COR-L47 (cell line): ENCODE measurements at places on chromosomes 2 and 18.

DNA sequence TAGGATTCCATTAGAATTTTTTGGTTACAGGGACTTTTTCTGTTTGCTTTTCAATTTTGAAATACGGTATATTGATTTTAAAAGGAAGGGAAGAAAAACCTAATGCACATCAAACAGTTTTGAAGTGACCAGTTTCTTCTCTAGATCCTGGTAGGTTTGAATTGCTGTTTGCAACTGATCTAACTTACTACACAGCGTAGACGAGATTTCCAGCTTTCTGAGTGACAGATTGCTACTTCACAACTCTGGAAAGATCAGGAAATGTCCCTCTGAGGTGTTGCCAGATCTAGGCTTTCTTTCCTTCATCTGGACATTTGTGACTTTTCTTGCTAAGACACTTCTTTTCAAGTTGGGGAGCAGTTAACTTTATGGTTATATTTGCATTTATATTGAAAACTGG, 112.2 kb downstream of the DIS3L2 start:
- DNase-seq = no peak

DNA sequence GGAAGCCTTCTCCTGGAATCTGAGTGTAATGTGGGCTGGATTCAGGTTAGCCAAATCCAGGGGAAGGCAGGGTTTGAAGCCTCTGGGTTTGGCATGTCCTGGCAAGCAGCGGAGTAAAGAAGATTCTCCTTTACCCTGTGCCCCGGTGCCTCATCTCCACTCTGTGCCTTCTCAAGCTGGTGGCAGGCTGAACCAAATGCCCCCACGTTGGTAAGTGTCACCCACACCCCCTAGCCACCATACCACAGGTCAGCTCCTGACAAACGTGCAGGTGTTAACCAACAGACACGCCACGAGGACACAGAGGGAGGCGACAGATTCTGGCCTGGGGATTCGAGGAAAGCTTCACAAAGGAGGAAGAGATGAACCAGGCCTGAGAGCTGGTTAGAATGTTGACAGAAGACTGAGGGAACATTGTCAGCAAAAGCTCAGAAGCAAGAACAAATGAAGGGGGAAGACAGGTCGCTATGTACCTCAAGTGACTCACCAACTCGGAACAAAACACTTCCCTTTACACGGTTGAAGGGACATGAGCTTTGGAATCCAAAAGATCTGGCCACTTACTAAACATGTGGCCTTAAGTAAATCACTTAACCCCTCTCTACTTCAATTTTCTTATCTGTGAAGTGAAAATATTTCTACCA, 85.2 kb upstream of the LCLAT1 start:
- DNase-seq = no peak

- DNase-seq = no peak
Measured at GRCh38 chr2:54464341-54464740, 8.2 kb downstream of the SPTBN1 start.

DNA sequence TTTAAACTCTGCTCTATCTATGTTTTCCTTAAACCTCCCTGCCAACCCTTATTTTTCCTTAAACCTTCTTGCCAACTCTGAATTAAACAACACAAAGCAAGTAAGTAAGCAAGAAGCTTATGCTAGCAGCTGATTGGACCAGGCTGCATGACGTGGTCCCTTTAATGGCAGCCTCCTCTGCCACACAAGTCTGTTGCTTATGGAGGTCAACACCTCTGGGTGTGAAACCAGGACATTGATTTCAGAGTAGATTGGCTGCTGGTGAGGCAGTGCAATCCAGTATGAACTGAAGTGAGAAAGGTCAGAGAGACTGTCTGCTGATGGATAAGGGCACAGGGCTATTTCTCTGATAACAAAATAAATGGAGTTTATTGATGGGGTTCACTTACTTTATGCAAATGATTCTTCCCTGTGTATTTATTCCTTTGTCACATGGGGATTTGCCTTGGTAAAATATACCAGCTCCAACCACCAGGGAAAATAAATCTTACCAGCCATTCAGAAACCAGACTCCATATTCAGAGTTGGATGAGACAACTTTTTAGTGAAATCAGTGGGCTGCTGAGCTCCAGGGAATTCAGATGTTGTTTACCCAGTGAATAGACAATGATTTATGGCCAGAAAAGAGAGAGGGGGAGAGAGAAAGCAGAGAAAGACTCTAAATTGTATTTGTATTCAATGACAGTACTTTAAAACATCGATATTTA, 112.2 kb upstream of the NCKAP5 start:
- no peak for DNase-seq

DNA sequence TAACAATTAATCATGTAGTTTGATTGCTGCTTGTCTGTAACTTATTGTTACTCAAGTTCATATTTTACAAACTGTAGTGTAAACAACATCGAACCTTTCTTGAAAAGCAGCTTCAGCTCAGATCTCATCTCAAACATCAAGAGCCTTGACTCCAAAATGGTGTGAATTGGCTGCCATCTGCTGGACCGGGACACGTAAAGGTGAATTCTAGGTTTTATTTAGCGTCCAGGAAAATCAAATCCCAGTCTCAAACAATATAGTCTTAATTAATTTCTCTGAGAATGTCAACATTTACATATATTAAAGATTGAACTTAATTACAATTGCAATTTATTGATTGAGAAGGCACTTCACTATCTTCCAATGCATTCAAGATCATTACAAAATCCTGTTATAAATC, 453.0 kb downstream of the GALR1 start:
- DNase-seq = peak; percentile 74

GRCh38 chr2:86017901-86018896, 87.5 kb downstream of the POLR1A start:
- no peak for DNase-seq

DNA sequence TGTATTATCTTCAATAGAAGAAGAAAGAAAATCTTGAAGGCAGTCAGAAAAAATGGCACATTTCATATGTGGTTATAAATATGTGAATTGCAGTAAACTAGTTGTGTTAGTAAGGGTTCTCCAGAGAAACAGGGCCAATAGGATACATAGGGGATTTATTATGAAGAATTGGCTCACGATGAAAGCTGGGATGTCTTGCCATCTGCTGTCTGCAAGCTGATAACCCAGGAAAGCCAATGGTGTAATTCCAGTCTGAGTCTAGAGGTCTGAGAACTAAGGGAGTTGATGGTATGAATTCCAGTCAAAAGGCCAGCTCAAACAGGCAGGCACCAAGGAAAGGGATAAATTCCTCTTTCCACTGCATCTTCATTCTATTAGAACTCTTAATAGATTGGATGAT, 362.4 kb downstream of the KCNJ3 start:
- no peak for DNase-seq

- DNase-seq = no peak
Measured at GRCh38 chr2:62505109-62505749, 766 bp downstream of the TMEM17 start.

GRCh38 chr2:27802547-27802946, 31.0 kb downstream of the MRPL33 start:
- DNase-seq = no peak

GRCh38 chr2:149612122-149612521, 24.5 kb upstream of the MMADHC start:
- DNase-seq = no peak

- DNase-seq = no peak
Measured at GRCh38 chr18:76602191-76602590, 107.1 kb upstream of the ZNF516 start.

- DNase-seq = no peak
Measured at GRCh38 chr2:196742685-196743084, 56.8 kb downstream of the GTF3C3 start.

GRCh38 chr2:140994856-140995255, 1136.0 kb downstream of the LRP1B start:
- DNase-seq = no peak

- DNase-seq = no peak
Measured at GRCh38 chr2:5520463-5520972, 171.7 kb upstream of the SOX11 start.

DNA sequence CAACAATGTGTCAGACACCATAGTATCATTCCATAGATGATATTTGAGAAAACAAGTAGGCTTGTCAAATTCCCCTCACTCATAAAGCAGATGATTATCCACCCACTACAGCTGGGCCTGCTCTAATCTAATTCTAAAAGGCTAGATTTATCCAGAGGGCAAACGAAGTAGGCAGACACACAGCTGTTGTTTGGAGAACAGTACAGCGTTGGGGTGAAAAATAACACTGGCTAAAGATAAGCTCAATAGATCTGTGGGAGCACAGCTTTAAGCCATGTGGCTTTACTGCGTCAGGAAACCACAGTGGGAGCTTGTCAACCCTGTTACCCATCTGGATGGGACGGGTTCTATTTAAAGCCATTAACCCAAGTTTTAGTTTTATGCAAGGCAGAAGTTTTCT, 48.9 kb upstream of the COBLL1 start:
- DNase-seq = no peak

- DNase-seq = no peak
Measured at GRCh38 chr2:218063486-218063885, 5.6 kb upstream of the RUFY4 start.

- no peak for DNase-seq
Measured at GRCh38 chr2:88053934-88054781, 1.4 kb downstream of the KRCC1 start.

DNA sequence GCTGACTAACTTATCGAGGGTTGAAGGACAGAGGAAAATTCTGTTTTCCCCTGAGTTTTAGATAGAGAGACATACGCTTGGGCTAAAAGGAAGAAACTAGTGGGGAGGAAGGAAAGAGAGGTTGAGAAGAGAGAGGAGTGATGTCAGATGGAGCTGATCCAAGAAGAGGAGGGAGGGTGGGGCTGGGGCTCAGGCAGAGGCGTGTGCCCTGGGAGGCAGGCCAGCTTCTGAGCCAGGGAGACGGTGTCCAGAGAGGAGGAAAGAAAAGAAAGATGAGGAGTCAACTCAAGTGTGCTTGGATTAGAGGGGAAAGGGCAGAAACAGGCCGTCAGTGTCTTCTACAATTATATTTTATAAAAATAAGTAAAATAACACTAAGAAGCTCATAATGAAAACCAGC, 56.2 kb downstream of the EMILIN2 start:
- no peak for DNase-seq

- DNase-seq = peak; percentile 4
Measured at GRCh38 chr18:23822590-23823385, 133.5 kb downstream of the LAMA3 start.

DNA sequence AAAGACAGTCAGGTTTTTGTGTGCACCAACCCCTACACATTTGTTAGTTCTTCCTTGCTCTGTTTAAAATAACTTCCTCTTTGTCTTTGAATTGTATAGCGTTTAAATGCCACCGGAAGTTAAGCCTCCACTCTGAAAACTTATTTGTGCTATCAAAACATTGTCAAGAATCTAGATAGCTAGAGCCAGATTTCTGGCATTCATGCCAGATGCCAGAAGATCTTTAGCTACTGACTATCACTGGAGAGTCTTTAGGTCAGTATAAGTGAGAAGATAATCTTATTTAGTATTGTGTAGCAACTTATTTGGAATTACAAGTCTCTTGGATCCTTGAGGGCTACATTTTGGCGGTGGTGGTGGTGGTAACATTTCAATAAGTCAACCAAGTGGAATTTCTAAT, 63.4 kb upstream of the ADAM23 start:
- no peak for DNase-seq

DNA sequence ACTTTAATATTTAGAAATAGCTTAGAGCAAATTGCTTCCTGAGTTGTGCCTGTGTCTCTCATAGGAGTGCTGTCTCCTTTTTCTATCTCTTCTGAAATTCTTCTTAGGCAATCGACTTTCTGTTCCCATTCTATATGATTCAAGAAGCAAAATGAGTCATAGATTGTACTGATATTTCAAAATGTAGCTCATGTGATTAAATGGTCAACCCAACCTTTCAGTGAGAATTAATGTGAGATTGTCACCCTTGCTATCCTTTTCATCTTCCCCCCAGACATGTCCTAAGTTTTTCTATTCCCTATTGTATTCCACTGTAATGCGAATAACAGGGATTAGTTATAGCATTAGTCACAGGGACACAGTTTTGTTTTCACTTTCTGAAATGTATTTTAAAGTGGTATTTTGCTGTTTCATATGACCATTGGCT, 413.6 kb downstream of the THSD7B start:
- no peak for DNase-seq

GRCh38 chr2:14536976-14537375, 95.5 kb upstream of the LRATD1 start:
- no peak for DNase-seq

DNA sequence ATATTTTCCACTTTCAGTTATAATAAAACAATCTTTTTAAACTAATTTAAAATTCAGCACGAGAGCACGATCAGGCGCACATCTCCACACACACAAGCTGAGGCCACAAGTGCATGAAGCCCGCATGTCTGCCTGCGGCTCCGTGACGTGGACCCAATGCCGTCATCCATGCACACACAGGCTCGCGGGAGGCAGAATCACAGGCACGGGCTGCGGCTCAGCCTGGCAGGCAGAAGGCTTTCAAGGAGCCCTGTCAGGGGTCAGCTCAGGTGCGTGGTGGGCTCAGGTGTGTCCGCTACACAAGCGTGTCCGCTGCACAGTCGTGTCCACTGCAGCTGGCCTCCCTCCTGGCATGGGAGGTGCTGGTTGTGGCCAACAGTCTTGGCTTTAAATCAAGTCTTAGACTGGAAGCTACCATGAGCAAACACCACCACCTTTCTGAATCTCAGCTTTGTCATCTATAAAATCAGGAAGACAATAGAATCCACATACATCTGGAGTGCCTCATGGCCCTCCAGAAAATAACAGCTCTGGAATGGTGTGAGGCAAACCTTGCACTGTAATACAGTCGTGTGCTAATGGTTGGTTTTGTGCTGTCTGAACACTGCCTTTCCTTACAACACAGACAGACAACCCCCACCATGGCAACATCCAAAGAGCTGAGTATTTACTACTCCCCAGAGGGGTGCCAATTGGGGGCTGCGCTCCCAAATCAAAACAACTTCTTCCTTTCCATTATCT, 210.1 kb downstream of the NDUFA10 start:
- no peak for DNase-seq

DNA sequence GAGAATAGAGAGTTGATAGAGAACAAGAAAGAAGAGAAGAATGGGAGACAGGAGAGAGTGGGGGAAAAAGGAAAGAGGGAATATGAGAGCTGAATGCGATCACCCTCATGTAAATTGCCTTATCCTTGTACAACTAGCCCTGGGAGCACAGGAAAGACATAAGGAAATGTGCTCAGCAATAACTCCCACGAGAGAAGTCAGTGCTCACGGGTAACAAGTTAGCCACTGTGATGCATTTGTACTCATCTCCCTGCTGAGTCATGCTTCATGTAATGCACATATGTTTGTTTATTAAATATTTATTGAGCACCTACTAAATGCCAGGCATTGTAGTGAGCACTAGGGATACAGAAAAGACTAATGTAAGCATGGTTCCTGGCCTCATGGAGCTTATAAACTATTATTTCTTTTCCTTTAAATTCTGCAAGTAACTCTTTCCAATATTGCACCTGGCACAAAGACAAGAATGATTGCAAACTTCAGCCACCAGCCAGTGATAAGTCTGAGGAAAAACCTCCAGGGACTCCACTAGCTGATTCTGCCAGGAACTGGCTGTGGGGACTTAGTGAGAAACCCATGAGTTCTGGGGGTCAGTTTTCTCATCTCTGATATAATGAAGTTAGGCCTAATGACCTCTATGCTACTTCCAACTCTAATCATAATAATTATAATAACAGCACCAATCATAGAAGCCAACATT, 124.1 kb downstream of the LNPK start:
- no peak for DNase-seq

- DNase-seq = no peak
Measured at GRCh38 chr2:232230560-232230959, 148.0 kb upstream of the ALPP start.
